ENCODE measurements at places on chromosomes 7 and 10.

DNA sequence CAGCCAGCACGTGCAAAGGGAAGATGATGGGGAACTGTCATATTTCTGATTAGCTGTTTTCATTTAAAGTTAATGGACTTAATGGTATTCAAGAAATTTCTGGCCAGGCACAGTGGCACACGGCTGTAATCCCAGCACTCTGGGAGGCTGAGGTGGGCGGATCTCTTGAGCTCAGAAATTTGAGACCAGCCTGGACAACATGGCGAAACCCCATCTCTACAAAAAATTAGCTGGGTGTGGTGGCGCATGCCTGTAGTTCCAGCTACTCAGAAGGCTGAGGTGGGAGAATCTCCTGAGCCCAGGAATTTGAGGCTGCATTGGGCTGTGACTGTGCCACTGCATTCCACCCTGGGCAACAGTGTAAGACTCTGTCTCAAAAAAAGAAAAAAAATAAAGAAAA is 18.7 kb downstream of the STN1 start:
- DNase-seq, result no peak

- no peak for DNase-seq
Observed at GRCh38 chr10:129705676-129706075, 238.6 kb downstream of the MGMT start.

DNA sequence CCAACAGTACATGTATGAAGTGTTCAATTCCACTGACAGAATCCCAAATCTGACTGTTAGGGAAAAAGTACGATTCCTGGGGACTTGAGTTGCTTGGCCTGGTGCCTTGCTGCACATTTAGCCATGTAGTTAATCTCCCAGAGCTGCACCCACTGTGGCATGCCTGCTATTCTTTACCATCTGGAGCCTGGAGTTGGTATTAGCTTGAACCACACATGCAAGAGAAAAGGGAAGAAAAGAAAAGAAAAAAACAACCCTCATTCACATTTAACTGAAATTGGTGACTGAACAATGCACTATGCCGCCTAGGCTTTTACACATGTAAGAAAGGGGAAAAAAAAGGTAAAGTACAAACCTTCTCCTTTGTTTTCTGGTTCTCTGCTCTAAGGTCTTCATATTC is 26.1 kb downstream of the SHTN1 start:
- DNase-seq, result no peak

DNA sequence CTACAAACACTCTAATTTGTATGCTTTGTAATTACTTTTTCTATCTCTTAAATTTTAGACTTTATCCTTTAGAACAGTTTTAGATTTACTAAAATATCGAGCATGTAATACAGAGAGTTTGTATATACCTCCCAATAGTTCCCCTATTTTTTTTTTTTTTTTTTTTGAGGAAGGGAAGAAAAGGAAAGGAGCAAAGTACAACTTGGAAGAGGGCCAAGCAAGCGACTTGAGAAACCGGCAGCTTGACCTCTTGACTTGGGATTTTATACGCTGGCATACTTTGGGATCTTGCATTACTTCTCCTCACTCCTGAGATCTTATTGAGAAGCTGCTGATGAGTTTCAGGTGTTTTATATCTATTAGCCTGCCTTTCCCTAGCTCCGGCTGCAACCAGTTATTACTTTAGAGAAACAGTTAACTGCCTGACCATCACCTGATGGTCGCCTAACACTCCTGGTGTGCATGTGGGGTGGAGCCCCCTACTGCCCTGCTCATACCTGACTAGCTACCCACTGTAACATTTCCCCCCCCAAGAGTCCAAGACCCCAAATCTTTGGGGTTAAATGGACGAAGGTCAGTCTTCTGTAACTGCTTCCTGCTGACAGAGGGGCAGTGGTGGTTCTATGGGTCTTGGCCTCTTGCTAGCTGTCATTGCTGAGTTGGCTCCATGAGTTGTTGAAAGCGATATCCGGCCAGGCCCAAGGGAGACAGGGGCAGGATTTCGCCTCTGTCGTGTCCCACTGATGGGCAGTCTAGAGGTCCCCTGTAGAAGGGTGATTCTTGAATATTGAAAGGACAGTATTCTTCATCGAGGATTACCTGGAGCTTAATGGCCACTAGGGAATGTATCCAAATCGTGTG is 28.5 kb downstream of the MKLN1 start:
- no peak for DNase-seq

All from eye (tissue), 1 donor.